Breast epithelium (tissue), 4 donors: ENCODE measurements at places on chromosomes 5 and 9. TPM values are rescaled to one million over a fixed set of nuclear protein-coding genes. Genes with fewer than 3 reads are reported as not detected.

PTPA gene
- total RNA-seq: 71.1 TPM

GLRX gene
- total RNA-seq: 106 TPM

NR2F1 gene
- total RNA-seq: 4.6 TPM

PFN3 gene
- total RNA-seq: not detected

GIN1 gene
- total RNA-seq: 10.4 TPM

SERF1A gene
- 6.3 TPM for total RNA-seq

HABP4 gene
- total RNA-seq: 9.7 TPM

GRCh38 chr5:120895660-120896059 is 431.6 kb downstream of the PRR16 start:
- DNase-seq: no peak

- no peak for DNase-seq
Observed at GRCh38 chr5:73218552-73219171, 45.7 kb downstream of the TMEM174 start.

DNA sequence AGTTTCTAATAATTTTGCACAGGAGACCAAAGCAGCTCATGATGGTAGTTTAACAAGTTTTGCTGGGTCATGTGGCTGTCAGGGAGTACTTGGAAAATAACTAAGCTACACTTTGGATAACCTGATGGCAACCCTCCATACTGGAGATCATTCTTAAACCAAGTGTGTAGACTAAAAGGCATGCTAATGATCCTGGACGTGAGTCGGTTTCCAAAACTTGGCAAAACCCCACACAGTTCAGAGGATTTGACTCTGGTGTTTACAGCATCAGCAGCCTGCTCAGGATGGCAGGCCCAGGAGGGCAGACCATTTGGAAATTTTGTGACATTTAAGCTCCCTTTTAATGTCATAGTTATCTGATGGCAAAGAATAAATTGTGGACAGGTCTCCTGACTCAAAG is 196.5 kb upstream of the EFNA5 start:
- DNase-seq: no peak

- no peak for DNase-seq
Observed at GRCh38 chr5:124477062-124477461, 269.4 kb downstream of the ZNF608 start.

GRCh38 chr9:95509851-95510708 is 6.7 kb downstream of the PTCH1 start:
- DNase-seq: no peak

- no peak for DNase-seq
Observed at GRCh38 chr9:116674210-116674980, 12.7 kb upstream of the TRIM32 start.

- DNase-seq: no peak
Observed at GRCh38 chr5:68641211-68641610, 425.7 kb downstream of the PIK3R1 start.

GRCh38 chr9:130930804-130931349 is 8.2 kb downstream of the FIBCD1 start:
- DNase-seq: no peak

- no peak for DNase-seq
Observed at GRCh38 chr9:33234511-33235467, 5.2 kb upstream of the SPINK4 start.

DNA sequence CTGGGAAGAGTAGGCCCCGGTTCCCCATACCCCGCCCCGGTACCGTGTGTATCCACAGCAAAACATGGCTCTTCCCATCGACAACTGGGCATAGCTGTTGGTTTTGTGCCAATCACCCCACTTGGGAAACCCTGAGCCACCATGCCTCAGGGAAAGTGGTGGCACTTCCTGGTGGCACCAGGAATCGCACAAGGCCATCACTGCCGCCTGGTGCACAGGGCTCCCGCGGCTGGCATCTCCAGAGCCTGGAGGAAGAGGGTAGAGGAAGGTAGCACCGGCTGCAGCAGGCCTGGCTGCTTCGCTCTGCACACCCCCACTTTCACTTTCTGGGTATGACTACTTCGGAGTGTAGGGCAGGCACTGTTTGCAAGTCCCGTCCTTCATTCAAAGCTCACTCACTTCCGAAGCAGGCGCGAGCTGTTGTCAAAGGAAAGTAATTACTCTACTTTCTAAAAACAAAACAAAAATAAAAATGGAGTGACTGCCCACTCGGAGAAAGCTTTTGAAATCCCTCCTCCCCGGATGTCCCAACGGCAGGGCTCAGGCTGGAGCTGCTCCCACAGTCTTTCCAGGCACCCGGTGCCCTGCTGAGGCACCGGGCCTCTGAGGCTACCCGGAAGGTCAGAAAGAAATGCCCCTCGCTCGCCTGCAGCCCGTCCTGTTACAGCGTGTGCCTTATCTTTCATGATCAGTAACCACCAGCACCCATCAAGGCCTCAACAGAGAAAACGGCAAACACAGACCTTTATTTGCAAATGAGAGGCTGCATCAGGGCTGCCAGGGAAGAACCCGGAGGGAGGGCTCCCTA is 2.0 kb downstream of the BRD3 start:
- DNase-seq: no peak

DNA sequence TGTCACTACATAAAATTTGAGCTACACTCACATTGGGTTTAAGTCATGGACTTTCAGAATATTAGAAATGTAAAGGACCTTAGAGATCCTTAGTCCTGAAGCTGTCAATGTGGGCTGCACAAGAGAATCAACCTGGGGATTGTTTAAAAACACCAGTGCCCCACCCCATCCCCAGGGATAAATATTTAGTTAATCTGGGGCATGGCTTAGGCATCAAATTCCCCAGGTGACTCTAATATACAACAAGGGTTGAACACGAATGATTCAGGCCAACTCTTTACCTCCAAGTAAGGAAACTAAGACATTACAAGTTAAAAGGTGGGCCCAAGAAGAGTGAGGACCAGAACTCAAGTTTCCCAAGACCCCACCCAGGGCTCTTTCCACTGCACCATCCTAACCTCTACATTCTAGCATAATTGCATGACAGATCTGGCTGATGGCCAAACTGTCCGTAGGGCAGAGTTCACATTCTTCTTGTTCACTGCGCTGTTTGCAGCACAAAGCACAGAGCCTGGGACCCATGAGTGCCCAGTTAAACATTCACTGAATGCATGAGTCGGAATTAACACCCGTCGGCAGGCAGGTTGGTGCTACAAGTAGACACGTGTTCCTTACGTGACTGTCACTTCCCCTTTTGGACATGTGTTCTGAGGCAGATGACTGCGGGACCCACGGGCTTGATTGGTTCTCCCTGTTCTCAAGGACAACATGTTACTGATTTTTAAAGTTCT is 25.2 kb downstream of the CYFIP2 start:
- no peak for DNase-seq

GRCh38 chr9:88173378-88173999 is 35.2 kb upstream of the SPATA31C2 start:
- DNase-seq: no peak

GRCh38 chr5:113935453-113935852 is 422.0 kb downstream of the YTHDC2 start:
- DNase-seq: no peak

- no peak for DNase-seq
Observed at GRCh38 chr5:65059681-65060598, 291.2 kb downstream of the CWC27 start.

- no peak for DNase-seq
Observed at GRCh38 chr5:87074072-87074471, 193.6 kb upstream of the RASA1 start.

- DNase-seq: no peak
Observed at GRCh38 chr5:149561848-149562247, 10.6 kb upstream of the CSNK1A1 start.

DNA sequence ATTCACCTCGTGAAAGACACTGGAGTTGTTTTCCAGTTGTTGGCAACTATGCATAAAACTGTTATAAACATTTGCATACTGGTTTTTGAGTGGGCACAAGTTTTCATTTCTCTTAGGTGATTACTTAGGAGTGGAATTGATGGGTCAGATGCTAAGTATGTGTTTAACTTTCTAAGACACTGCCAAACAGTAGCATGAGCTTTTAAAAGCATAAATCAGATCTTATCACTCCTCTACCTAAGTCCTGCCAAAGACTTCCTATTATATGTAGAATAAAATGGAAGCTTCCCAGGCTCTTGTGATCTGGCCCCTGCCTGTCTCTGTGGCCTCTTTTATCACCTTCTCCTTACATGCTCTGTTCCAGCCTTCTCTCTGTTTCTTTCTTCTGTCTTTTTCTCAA is 72.6 kb downstream of the SH3RF2 start:
- DNase-seq: no peak

DNA sequence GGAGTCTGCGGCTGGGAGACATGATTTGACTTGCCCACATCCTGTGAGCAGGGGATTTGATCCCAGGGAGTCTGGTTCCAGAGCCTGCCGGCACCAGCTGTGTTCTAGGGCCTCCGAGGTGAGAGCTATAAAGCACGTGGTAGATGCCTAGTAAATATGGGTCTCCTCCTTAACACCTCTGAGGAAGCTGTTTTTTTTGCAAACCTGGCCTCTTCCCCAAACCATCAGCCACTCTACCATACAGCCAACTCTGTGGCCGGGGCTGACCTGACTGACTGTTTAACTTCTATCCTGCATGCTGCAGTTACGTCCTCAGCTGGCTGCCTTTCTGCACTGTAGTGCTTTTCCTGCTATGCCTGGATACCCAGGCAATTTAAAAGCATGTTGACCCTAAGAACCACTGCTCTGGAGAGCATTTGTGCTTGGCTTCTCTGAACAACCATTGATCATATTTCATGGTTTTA is 220.5 kb downstream of the SLIT3 start:
- DNase-seq: no peak

DNA sequence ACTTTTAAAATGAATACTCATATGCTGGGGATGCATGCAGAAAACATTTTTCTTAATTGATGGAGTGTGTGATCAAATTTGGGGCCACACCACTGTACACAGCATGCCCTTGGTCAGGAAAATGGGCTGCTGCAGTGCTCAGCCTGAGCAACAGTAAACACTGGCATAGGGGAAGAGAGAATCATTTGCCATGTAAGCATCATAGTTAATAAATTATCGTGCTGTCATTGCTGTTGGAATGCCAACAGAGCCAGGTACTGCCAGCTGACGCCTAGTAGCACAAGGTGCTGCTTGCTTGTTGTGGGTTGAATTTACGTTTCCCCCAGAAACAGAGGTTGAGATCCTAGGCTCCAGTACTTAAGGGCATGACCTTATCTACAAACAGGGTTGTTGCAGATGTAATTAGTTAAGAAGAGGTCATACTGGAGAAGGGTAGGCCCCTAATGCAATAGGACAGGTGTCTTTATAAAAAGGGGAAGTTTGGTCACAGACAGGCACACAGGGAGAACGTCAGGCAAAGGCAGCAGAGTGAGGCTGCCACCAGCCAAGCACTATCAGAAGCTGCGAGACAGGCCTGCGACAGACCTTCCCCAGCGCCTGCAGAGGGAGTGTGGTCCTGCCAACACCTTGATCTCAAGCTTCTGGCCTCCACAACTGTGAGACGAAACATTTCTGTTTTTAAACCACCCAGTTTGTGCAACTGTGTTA is 25.3 kb downstream of the DAP start:
- DNase-seq: no peak

GRCh38 chr9:81521892-81522291 is 167.5 kb downstream of the TLE1 start:
- no peak for DNase-seq

DNA sequence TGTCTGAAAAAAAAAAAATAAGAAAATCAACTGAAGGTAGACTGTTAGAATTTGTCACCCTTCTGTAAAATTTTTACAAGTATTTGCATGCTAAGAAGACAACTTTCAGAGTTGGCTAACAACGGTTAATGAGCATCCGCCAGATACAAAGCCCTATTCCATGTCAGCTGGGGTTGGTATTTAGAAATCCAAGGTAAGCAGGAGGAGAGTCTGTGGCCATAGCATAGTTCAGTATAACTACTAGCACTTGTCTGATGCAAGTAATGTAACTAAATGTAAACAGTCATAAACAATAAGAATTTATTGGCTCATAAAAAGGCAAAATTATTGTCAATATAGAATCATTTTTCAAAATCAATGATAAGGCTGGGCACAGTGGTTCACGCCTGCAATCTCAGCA is 45.7 kb upstream of the KDM4C start:
- no peak for DNase-seq

DNA sequence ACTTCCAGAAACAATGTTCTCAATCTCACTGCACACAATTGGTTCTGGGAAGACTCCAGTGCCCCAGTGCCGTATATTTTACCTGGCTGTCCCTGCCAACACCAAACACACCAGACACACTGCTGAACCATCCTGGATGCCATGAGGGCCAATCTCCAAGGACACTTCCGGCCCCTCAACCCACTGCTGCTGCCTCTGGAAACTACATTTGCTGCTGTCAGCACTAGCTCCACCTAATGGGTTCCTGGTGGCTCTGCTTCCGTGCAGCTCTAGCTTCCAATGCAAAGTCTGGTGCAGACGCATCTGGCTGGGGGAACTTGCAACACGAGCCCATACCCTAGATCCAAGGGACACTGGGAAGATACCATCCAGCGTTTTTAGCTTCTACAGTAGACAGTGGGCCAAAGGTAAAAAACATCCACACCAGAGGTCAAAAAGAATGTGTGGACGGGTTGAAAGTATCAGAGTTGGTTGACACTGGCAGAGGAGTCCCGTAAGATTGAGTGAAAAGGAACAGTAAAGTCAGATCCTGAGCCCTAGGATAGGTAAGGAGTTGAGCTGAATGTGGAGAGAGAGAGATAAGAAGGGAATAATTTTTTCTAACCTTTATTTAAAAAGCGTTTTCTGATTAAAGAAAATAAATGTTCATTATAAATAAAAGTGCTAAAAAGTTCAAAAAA is 99.7 kb upstream of the KIF2A start:
- DNase-seq: no peak

DNA sequence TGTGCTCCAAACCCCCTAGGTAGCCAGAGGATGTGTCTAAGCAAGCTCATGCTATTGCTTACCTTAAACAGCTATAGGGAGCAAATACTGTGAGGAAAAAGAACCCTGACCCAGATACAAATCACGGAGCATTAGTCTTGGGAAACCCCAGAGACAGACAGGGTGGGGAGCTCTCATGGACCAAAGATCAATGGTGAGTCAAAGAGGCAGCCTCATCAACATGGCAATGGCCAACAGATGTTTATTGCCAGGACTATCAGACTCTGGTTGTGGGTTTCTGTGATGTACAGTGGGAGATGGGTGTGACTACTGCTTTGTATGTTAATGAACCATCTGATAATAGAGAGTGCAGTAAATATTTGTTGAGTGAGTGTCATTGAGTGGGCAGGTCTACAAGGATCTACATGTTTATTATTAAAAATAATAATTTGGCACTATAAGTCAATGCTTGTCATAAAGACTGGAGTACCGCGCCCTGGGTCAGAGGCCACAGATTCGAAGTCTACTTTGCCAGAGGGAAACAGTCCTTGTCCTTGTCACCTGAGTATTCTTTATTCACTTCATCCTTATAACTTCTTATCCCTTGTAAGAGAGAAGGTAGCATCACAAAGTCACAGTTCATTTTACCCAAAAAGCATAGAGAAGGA is 56.5 kb upstream of the RAI14 start:
- DNase-seq: no peak

GRCh38 chr9:110821064-110821463 is 152.5 kb downstream of the MUSK start:
- no peak for DNase-seq
